Ovary (tissue), 10 donors: ENCODE measurements at places on chromosomes 5 and 9. TPM values are rescaled to one million over a fixed set of nuclear protein-coding genes. Genes with fewer than 3 reads are reported as not detected.

GRCh38 chr9:121640076-121640475, 11.4 kb upstream of the DAB2IP start:
- no peaks in the 10 kb centered on the region for H3K27me3 ChIP-seq
- H3K4me3 ChIP-seq = no peak overlapping the region
- no peaks in the 10 kb centered on the region for H3K36me3 ChIP-seq
- peaks cover 6% of the 10 kb centered on the region for H3K4me1 ChIP-seq

DNA sequence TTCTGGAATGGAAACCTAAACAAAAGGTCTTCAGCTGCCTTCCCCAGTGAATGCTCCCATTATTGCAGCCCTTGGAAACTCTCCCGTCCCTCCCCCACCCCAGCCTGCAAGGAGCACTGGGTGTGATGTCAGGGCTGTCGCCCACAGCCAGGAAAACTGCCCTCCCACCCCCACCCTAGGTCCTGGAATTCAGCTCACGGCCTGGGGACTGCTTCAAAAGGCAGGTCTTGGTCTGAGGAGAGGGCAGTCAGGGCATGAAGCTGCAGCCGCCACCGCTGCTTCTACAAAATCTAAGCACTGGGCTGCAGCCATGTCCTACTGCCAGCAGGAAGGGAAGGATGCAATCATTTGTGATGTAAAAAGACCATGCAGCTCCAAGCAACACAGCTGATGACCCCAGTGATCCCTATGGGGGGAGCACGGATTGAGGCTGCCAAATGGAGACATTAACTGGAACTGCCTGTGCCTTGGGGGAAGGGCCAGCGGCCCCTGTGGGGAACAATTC, 11.4 kb downstream of the GRHPR start:
- no peaks in the 10 kb centered on the region for H3K27me3 ChIP-seq
- no peaks in the 10 kb centered on the region for H3K36me3 ChIP-seq
- peaks cover 2% of the 10 kb centered on the region for H3K4me1 ChIP-seq
- no peak overlapping the region for H3K27ac ChIP-seq
- no peak overlapping the region for H3K4me3 ChIP-seq

GRCh38 chr9:7266911-7267595, 509.3 kb downstream of the KDM4C start:
- H3K27me3 ChIP-seq = no peaks in the 10 kb centered on the region
- no peak for DNase-seq
- H3K4me3 ChIP-seq = no peak overlapping the region
- no peaks in the 10 kb centered on the region for H3K4me1 ChIP-seq
- no peak overlapping the region for H3K27ac ChIP-seq

DNA sequence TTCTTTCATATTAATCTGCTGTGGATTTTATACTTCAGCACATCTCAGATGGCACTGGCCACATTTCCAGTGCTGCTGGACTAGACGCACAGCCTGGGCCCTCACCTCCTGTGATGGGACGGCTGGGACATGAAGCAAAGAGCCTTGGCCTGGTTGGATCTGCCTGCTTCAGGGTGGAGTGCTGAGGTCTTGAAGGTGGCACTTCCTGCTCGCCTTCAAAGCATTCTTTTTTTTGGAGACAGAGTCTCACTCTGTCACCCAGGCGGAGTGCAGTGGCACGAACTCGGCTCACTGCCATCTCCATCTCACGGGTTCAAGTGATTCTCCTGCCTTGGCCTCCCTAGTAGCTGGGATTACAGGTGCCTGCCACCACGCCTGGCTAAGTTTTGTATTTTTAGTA, 73.1 kb downstream of the RAPGEF1 start:
- no peak overlapping the region for H3K4me3 ChIP-seq
- no peaks in the 10 kb centered on the region for H3K27me3 ChIP-seq
- no peaks in the 10 kb centered on the region for H3K36me3 ChIP-seq
- peaks cover 3% of the 10 kb centered on the region for H3K4me1 ChIP-seq
- H3K27ac ChIP-seq = no peak overlapping the region
- no peak for DNase-seq

DNA sequence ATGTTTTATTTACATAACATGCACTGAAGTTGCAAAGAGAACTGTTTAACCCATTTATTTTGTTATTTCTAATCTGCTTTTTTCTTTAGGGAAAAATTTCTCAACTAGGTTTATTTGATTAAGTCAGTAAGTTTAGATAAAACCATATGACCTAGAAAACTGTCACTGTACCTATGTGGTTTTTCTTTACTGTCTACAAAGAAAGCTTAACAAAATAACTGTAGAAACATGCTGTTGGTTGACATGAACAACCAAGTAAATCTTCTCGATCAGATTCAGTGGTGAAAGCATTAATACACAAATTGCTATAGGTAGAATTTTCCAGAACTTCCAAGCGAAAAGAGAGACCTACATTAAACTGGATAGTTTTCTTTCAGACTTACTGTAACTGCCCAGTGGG, 137.4 kb downstream of the PCSK5 start:
- no peaks in the 10 kb centered on the region for H3K27me3 ChIP-seq
- H3K4me3 ChIP-seq = no peak overlapping the region
- no peak for DNase-seq

GRCh38 chr9:72306761-72307160, 58.2 kb downstream of the ZFAND5 start:
- no peak overlapping the region for H3K27ac ChIP-seq
- H3K27me3 ChIP-seq = no peaks in the 10 kb centered on the region

- no peak overlapping the region for H3K27ac ChIP-seq
- H3K36me3 ChIP-seq = no peaks in the 10 kb centered on the region
- DNase-seq = no peak
- H3K4me3 ChIP-seq = no peak overlapping the region
- H3K4me1 ChIP-seq = peaks cover 5% of the 10 kb centered on the region
These were observed 40.1 kb upstream of the STXBP1 start for GRCh38 chr9:127571971-127572370.

DNA sequence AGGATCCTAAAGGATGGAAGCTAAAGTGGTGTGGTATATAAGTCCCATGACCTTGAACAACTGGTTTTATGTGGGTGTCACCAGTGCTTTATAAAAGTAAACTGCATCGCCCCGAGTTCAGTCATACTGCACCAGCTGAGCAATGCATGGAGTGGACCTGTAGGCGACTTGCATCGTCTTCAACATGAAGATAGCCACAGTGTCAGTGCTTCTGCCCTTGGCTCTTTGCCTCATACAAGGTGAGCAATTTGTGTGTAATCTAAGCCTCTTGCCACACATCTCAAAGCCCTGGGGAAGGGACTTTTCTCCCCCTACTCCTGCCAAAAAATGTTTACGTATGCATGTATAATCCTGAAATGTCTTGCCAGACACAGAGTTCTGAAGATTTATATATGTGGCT, at the start of gene SPINK5:
Gene SPINK5, plus strand, starts transcription at position 120 of the 400 bp plus-strand sequence. Its CDS starts 65 bp downstream, at position 185.
- H3K4me1 ChIP-seq = no peaks in the 10 kb centered on the region
- H3K27ac ChIP-seq = no peak within 1 kb of the TSS
- DNase-seq = no peak
- H3K36me3 ChIP-seq = no peaks in the 10 kb centered on the region

DNA sequence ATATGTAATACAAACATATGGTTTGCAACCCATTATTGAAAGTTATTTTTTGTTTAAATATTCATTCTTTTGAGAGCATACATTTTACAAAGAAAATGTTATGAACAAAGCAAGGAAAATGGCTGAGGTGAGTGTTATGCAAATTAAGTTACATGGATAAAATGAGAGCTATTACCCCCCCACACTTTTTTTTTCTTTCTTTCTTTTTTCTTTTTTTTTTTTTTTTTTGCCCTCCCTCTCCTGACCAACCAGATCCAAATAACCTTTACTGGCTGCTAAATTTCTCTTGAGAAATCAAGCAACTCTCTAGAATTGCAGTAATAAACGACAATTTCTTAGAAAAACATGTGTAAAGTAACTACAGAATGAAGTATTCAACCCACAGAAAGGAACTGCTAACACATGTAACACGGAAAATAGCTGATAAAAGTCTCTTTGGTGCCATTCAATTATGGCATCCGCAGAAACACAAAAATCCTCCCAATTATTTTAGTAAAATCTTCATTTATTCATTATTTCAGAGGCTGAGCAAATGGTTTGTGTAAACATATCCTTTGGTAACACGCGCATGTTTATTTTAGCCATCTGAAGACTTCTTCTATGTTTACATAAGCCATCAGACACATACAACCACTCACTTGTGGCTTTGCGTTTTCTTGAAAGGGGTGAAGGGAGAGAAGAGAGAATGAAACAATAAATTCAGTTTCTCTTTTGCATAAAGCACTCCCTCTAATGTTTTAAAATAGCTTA, 216.1 kb downstream of the NFIB start:
- DNase-seq = no peak
- no peaks in the 10 kb centered on the region for H3K27me3 ChIP-seq
- no peak overlapping the region for H3K4me3 ChIP-seq
- no peak overlapping the region for H3K27ac ChIP-seq

DNA sequence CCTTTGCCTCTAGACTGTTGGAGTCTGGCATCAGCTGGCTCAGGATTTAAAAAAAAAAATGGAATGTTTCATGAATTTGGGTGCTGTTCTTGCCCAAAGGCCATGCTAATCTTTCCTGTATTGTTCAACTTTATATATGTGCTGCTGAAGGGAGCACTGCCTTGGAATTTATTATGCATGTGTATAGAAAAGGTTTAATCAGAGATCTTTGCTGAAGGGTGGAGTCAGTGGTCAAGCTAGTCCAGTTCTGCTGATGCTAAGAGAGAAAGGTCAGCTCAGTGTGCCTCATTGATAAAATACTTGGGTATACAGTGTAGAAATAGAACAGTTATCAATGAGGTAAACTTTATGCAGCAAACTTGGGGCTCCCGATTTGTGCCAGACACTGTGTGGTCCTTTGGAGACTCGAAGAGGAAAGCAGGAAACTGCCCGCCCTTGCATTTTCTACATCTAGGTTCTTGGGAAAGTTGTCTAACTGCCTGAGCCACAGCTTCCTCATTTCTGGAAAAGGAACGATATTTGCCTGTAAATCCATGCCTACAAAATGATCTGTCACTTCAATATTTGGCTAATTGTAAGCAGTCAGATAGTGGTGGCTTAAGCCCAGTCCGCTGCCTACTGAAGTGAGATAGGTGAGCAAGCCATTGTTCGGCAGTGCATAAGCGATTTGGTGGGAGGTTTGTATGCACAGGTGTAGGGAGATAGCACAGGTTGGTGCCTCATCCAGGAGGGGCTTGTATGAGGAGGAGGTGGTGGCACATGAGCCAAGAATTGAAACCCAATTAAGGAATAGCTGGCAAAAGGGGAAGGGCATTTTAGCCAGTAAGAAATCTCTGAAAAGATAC, 29.2 kb upstream of the GTF2H2C start:
- H3K36me3 ChIP-seq = no peaks in the 10 kb centered on the region
- no peak overlapping the region for H3K27ac ChIP-seq
- no peaks in the 10 kb centered on the region for H3K27me3 ChIP-seq
- no peak overlapping the region for H3K4me3 ChIP-seq

GRCh38 chr5:92942762-92943161, 638.3 kb downstream of the NR2F1-AS1 start:
- no peak for DNase-seq
- no peak overlapping the region for H3K4me3 ChIP-seq
- no peaks in the 10 kb centered on the region for H3K36me3 ChIP-seq
- no peak overlapping the region for H3K27ac ChIP-seq
- H3K27me3 ChIP-seq = no peaks in the 10 kb centered on the region
- peaks cover 3% of the 10 kb centered on the region for H3K4me1 ChIP-seq

GRCh38 chr5:1293416-1294205, 1.3 kb downstream of the TERT start:
- H3K36me3 ChIP-seq = no peaks in the 10 kb centered on the region
- no peak overlapping the region for H3K4me3 ChIP-seq
- no peak overlapping the region for H3K27ac ChIP-seq
- H3K4me1 ChIP-seq = no peaks in the 10 kb centered on the region

- H3K27ac ChIP-seq = no peak overlapping the region
- no peaks in the 10 kb centered on the region for H3K4me1 ChIP-seq
- H3K4me3 ChIP-seq = no peak overlapping the region
- no peak for DNase-seq
- H3K27me3 ChIP-seq = no peaks in the 10 kb centered on the region
These were observed 40.4 kb upstream of the DEPDC1B start for GRCh38 chr5:60740322-60740721.

- no peaks in the 10 kb centered on the region for H3K27me3 ChIP-seq
- no peaks in the 10 kb centered on the region for H3K36me3 ChIP-seq
- H3K27ac ChIP-seq = no peak overlapping the region
- no peak overlapping the region for H3K4me3 ChIP-seq
These were observed 25.5 kb upstream of the SNCAIP start for GRCh38 chr5:122286541-122286940.

- H3K27me3 ChIP-seq = no peaks in the 10 kb centered on the region
- DNase-seq = no peak
- H3K4me1 ChIP-seq = no peaks in the 10 kb centered on the region
- no peak overlapping the region for H3K27ac ChIP-seq
- H3K36me3 ChIP-seq = no peaks in the 10 kb centered on the region
These were observed 95.4 kb upstream of the MINAR2 start for GRCh38 chr5:129652349-129653056.

- H3K4me3 ChIP-seq = no peak overlapping the region
- no peak for DNase-seq
- no peaks in the 10 kb centered on the region for H3K27me3 ChIP-seq
- no peaks in the 10 kb centered on the region for H3K4me1 ChIP-seq
- no peak overlapping the region for H3K27ac ChIP-seq
These were observed 142.5 kb upstream of the RETREG1 start for GRCh38 chr5:16759147-16759773.

DNA sequence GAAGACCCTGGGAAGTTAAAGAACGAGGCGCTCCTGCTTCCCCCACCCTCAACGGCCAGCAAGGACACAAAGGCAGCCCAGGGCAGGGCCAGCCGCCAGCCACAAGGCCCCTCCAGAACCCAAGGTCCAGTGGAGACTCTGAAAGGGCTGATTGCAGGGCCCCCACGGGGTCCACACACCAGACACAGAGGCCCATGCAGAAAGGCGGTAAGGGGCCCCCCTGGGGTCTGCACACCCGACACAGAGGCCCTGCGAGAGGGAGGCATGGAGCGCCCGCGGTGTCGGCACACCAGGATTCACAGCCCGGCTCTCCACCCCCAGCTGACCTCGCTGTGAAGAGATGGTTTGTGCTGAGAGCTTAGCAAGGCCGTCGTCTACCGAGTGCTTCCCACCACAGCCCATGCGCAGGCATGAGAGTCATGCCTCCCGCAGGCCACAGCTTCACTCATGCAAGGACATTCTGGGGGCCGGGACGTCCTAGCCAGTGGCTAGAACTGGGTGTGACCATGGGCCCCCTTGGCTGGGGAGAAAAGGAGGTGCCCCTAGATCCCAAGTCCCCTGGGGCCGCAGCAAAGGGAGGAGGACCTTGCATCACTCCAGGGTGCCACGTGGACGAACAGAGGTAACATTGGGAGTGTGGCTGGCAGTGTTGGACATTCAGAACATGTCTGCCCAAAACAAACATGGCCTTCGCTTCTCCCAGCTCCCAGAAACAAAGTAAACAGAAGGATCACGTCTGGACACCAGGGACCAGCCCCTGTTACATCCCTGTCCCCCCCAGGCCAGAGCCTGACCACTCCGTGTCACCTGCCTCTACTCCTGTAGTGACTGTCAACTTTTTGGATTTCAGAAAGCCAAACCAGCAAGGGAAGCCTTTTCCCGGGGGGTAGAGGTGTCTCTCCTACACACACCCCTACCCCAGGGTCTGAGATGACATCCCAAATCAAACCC, 9.8 kb downstream of the BRD3 start:
- no peaks in the 10 kb centered on the region for H3K27me3 ChIP-seq
- no peak for DNase-seq
- no peaks in the 10 kb centered on the region for H3K36me3 ChIP-seq
- H3K4me3 ChIP-seq = no peak overlapping the region

N4BP3 gene
- 0.40 TPM for total RNA-seq

RAD1 gene
- 19.8 TPM for total RNA-seq

PCDHB5 gene
- total RNA-seq = 12.7 TPM

TRPM3 gene
- total RNA-seq = 3.3 TPM

OCLN gene
- total RNA-seq = 8.6 TPM

FOXD4 gene
- total RNA-seq = 0.32 TPM

LPAR1 gene
- 26.4 TPM for total RNA-seq

MPDZ gene
- total RNA-seq = 62.0 TPM

ADAMTS12 gene
- total RNA-seq = 9.8 TPM
